ENCODE measurements at places on chromosomes 7 and 10.
A peak's percentile ranks its signal among the peaks of the same experiment; 100 is the strongest.

DNA sequence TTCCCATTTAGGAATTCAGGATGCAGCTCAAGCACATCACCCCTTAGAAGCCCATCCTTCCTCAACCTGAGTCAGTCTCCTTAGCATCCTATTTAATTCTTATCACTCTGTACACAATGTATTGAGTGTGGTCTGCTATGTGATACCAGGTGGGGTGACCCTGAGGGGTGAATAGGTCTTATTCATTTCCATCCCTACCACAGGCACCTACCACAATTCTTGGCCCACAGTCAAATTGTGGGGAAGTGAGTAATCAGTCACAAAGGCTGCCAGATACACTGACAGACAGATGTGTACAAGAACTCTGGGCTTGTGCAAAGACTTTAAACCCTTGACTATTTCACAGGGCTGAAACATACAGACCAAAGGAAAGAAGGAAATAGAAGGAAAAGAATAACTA is 560.5 kb downstream of the PARD3 start:
- DNase-seq, result peak; percentile 25

- DNase-seq, result no peak
Measured at GRCh38 chr10:123988694-123989093, 97.1 kb upstream of the CPXM2 start.

DNA sequence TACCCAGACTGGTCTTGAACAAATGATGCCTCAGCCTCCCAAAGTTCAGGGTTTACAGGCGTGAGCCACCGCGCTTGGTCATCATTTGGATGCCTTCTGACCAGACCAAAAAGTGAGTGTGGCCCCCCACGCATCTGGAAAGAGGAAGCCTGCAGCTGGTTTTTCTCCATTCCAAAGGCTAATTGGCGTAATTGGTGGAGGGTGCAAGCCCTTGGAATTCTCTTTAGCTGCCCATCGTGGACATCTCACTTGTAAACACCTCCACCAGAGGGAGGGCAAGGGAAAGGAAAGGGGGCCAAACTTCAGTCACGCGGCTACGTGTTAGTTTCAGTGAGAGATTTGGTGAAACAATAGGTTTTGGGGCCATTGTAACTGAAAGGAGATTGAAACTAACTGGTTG is 4.1 kb upstream of the ARHGAP21 start:
- DNase-seq, result peak; percentile 22

DNA sequence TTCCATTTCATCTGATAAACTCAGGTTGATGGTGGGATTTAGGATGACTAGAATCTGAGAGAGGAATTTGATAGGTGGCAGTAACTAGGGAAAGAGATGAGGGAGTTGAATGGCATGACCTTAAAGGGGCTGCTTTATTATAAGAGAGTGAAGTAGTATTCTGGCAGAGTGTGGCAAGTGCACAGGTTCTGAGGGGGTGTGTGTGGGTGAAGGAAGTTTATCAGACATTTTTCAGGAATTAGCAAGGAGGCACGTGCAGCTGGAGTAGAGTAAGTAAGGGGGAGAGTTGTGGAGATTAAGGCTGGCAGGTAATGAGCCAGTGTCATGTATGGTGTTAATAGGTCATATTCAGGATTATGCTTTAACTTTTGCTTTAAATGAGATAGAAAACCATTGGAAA is 40.5 kb downstream of the AHCYL2 start:
- DNase-seq, result no peak

DNA sequence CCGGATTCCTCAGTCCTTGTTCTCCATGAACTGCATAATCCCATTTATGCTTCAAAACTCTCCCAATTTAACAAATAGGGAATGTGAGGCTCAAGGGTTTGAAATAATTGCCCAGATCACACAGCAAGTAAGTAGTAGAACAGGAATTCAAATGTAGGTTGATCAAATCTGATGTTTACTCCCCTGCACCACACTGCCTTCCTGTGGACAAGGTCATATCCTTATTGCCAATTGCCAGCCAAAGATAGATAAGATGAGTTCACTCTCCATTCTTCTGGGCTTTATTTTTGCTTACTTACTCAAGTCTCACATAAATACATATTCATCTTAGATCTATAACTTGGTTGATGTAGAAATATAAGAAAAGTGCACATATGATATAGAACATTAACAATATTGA is 435.2 kb upstream of the ETV1 start:
- DNase-seq, result no peak

DNA sequence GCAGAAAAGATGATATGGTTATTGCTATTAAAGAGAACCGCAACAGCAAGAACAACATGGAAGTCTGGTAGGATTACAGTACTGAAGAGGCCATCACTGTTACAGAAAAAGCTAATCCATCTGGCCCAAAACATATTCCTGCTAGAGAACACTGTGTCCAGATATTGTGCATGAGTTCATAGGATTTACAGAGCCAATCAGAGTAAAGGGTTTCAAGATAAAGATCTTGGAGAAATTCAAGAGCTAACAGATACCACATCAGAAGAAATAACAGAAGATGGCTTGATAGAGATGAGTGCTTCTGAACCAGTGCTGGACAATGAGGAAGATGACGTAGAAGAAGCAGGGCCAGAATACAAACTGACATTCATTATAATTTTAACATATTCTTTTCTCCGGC is 58.7 kb downstream of the MINDY3 start:
- DNase-seq, result no peak

- no peak for DNase-seq
Measured at GRCh38 chr10:60367901-60368300, 21.8 kb downstream of the ANK3 start.

- no peak for DNase-seq
Measured at GRCh38 chr10:6562221-6562620, 17.9 kb downstream of the PRKCQ start.

DNA sequence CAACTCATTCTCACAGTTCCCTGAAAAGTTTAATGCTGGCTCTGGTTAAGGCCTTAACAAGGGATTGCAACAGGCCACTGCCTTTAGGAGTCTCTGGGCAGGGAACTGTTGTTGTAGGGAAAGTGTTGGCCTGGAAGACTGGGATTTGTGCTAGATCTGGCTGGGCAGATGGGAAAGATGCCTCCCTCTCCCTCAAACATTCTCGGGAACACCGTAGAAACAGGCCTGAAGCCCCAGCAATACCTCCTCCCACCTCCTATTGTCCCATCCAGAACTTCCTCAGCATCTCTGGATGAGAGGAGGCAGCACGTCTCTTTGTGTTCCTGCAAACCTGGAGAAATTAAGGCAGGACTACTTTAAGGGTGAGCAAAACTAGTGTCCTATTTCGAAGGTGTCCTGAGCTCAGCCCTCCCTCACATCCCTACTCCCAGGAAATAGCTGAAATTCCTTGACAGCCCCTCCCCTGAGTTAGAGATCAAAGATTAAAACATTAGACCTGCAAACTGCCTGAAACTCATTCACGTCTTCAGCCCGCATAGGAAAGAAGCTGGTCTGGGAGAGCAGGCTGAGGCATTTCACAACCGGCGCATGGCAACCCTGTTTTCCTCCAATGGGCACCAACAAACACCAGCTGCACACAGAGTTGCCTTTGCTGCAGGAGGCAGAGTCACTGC is 10.9 kb upstream of the MAP3K8 start:
- DNase-seq, result peak; percentile 72

- no peak for DNase-seq
Measured at GRCh38 chr7:32216759-32217158, 146.6 kb upstream of the PDE1C start.

GRCh38 chr7:52209614-52210013 is 825.8 kb upstream of the POM121L12 start:
- DNase-seq, result no peak

DNA sequence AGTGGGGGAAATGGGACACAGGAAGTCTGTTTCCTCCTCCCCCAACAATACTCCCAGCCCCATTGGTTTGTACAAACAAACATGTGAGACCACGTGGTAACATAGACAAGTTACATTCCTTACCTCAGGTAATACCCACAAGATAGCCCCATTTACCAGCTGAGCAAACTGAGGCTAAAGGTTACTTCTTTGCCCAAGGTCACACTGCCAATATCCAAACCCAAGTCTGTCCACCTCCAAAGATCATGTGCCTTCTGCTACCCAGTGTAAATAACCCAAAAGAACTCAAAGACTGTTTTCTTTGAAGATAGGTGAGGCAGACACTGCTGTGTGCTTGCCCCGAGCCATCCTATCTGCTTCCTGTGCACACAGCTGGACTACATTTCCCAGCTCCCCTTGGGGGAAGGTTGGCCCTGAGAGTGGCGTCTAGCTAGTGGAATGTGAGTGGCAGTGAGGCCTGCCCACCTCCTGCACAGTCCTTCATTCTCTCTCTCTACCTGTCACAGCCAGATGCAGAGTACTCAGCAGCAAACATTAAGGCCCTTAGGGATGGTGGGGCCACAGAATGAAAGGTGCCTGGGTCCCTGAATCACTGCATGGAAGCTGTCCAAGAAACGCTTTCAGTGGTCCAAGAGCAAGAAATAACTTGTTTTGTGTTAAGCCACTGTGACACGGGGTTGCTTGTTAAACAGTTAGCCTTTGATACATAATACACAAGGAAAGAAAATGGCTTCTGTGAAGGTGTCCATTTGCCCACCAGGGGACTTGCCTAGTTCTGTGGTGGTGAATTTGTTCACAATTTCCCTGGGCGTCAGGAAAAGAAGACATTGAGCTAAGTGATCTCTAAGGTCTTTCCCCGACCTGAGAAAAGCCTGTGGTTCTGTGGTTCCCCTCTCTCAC is 257.7 kb upstream of the NFE2L3 start:
- peak; percentile 11 for DNase-seq

- peak; percentile 10 for DNase-seq
Measured at GRCh38 chr10:13560597-13560996, 26.2 kb upstream of the PRPF18 start.

GRCh38 chr7:5631752-5632151 is 149.7 kb downstream of the RNF216 start:
- DNase-seq, result no peak

DNA sequence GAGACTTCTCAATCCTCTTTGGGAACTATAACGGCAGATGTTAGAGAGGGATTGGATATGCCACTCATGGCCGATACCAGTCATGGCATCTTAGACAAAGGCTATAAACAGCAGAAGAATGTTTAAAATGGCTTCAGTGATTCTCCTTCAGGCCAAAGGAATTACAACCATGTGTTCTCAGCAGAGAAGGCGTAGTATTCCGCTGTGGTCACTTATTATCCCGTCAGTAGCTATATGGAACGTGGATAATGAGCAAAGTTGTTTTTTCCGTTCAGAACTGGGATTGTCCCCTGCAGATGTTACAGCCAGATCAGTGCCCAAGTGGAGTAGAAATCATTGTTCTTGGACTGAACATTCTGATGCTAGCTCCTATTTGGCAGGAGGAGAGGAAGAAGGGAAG is 43.1 kb downstream of the TEX36 start:
- DNase-seq, result peak; percentile 15

GRCh38 chr10:113867904-113868303 is 13.4 kb downstream of the NHLRC2 start:
- DNase-seq, result no peak

DNA sequence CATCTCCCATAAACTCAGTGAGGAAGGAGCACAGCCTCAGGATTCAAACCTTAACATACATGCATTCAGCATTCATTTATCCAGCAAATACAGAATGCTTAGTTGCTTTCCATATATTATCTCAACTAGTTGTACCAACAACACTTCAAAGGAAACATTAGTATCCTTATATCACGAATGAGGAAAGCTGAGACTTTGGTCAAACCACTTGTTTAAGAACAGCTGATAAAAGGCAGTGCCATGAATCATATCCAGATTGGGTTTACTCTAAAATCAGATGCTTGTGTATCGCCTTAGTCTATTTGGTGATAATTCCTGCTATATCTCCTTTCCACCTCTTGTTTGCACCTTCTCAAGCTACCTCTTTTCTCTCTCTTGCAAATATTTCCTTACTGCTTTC is 1.9 kb upstream of the CPED1 start:
- no peak for DNase-seq

- peak; percentile 32 for DNase-seq
Measured at GRCh38 chr10:47167591-47167990, 132.4 kb upstream of the GDF10 start.

DNA sequence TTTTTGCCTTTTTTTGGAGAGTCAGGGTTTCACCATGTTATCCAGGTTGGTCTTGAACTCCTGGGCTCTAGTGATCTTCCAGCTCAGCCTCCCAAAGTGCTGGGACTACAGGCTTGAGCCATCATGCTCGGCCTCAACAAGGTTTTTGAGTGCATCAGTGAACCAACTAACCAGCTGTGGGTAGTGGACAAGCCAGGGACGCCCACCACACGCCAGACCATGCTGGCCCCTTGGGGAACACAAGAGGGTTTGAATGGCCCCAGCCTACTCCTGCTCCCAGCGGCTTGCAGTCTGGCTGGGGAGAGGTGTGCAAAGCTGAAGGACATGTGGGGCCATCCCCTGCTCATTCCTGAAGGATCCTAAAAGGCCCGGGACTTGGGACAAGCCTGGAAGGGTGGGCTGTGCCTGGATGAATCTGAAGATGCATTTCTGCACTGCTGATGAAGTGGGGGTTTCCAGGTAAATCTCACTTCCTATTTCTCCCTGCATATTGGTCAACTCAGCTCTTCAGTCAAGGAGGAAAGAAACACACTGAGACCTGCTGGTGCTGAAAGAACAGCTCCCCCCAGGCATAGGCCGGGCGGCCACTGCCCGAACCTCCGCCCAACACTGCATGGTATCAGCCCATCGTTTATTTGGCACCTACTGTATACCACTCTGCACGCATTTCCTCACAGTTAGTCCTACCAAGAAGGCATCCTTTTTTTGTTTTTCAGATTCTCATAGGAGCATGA is 6.9 kb downstream of the MMD2 start:
- DNase-seq, result peak; percentile 48

DNA sequence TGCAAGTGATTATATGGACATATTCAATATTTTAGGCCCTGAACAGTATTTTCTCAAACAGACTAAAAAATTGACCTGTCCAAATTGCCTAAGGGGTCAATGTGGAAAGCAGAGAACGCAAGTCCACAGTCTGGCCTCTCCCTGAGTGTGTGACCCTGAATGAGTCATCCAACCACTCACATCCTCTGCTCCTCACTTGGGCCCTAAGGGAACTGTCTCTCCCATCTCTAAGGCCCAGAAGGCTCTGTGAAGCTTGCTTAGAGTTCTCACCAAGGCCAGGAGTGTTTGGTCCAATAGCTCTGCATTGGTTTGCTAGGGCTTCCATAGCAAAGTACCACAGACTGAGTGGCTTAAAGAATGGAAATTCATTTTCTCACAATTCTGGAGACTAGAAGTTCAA is 155.1 kb downstream of the LSM5 start:
- DNase-seq, result peak; percentile 9

DNA sequence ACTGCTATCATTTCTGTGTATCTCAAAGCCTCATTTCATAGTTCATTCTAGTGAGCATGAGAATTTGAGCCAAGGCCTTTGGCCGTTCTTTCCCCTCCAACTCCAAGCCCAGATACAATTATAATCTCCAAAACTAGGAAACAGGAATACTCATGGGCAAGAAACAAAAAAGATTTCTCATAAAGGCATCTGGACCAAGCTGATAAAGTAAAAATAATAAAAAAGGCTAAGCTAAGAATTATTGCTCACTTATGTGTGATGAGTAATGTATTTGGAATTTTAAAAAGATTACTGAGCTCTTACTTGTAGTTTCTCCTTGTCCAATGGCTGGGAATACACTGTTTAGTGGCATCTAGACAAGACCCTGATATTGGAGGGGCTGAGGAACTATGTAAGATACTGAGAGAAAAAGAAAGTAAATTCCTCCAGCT is 196.4 kb upstream of the POM121L12 start:
- DNase-seq, result no peak
